ENCODE measurements at places on chromosomes 2 and 18.

- DNase-seq: no peak
Observed at GRCh38 chr2:178910005-178910404, 102.8 kb upstream of the TTN start.

DNA sequence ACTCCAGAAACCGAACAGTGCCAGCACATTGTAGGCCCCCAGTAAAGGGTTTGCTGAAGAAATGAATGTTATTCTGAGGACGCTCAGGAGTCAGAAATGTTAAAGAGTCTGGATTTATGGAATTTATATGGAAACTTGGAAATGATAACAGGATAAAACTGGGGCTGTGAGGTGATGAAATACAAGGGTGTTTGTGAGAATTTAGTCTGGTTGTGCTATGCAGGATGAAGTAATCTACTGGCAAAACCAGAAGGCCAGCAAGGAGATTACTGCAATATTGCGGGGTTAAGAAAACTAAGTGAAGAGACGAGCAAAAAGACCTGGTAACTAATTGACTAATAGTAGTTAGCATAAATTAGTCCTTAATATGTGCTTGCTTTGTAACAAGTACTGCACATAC is 467.8 kb downstream of the ZEB2 start:
- DNase-seq: no peak

DNA sequence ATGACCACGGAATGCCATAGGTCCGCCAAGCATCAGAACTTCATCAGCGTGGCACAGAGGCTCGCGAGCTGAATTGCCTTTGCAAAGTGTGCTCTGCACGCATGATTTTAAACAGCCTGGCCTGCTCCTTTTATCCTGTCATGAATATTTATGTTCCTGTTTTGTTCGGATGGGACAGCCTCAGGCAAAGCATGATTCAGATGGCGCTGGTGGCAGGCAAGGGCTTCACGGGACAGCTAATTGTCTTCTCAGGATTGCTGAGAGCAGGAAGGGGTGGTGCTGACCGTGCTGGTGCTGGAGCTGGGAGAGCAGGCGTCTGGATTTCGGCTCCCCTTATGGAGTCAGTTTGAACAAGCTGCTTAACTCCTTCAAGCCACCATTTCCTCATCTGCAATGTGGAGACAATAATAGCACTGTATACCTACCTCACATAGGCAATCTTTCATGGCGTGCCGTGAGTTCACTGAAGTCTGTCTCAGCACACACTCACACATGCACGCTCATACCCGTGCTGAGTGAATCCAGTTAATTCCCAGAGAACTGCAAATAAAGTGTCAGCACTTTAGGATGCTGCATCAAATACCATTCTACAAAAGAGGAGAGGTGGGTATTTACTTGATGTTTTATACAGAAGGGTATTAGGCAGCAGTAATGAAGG is 79.7 kb upstream of the APCDD1 start:
- no peak for DNase-seq

GRCh38 chr2:195395362-195395761 is 261.7 kb upstream of the SLC39A10 start:
- no peak for DNase-seq

- no peak for DNase-seq
Observed at GRCh38 chr2:217913436-217913835, 89.4 kb downstream of the TNS1 start.

GRCh38 chr2:186365406-186365805 is 120.7 kb upstream of the ZC3H15 start:
- no peak for DNase-seq

- no peak for DNase-seq
Observed at GRCh38 chr2:12498704-12499103, 218.0 kb upstream of the TRIB2 start.

DNA sequence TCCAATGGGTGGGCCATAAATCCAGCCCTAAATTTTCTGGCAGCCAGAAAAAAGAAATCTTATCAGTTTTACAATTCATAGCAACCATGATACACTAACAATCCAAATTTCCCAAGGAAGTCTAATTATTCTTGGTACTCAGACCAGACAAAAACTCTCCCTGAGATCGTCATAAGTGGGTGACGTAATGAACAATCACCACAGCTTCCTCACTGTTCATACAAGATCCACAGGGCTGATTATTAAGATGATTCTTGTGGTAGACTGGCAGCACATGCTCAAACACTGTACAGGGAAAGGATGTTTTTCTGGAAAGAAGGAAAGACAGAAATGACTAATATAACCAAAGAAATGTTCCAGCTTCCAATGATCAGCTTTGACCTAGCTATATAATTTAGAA is 178.3 kb upstream of the CRIM1 start:
- DNase-seq: no peak

DNA sequence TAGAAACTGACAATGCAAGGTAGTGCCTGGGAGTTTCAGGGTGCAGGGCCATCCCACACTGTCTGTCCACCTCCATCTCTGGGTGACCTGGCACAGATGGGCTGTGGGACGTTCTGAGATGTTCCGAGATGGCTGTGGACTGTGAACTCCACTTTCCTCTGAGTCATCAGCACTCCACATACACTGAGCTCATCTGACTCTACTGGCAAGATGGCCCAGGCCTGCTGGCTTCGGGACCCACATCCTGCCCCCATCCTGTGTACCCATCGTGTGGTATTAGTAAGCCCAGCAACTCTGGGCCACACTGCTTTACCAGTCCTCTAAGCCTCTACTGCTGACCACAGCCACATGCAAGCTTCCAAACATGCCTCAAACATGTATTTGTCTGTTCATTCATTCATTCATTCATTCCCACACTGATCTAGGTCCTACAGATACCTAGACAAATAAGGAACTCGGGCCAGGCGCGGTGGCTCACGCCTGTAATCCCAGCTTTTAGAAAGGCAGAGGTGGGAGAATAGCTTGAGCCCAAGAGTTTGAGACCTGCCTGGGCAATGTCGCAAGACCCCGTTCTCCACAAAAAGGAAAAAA is 124.8 kb upstream of the CXCR4 start:
- DNase-seq: no peak

GRCh38 chr2:43265001-43265400 is 38.6 kb upstream of the ZFP36L2 start:
- DNase-seq: no peak

DNA sequence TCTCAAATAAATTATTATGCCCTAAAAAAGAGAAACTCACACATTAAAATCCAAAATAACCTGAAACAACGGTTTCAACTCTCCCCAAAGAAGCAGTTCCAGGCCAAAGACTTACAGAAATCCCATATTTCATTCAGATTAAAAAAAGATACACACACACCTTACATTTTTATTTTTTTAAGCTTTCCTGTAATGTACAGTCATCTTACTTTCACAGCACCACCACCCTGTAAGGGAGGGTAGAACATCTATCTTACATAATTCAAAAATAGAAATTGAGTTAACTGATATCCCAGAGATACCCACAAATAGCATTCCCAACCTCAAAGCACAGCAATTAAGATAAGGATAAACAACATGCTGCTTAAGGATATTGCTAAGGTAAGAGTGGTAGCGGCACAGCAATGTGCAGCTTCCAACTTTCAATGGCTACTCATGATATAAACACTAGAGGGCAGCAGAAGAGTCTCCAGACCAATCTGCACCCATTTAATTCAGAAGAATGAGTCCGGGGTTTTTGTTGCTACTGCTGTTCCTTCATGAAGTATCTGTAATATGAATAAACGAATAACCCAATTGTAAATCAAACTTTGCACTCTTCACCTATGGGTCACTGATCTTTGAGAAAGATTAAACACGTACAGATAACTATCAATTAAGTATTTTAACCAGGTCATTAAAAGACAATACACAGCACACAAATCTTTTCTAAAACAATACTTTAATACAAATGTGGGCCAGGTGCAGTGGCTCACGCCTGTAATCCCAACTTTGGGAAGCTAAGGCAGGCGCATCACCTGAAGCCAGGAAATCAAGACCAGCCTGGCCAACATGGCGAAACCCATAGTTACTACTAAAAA is 11.3 kb downstream of the GFPT1 start:
- no peak for DNase-seq

DNA sequence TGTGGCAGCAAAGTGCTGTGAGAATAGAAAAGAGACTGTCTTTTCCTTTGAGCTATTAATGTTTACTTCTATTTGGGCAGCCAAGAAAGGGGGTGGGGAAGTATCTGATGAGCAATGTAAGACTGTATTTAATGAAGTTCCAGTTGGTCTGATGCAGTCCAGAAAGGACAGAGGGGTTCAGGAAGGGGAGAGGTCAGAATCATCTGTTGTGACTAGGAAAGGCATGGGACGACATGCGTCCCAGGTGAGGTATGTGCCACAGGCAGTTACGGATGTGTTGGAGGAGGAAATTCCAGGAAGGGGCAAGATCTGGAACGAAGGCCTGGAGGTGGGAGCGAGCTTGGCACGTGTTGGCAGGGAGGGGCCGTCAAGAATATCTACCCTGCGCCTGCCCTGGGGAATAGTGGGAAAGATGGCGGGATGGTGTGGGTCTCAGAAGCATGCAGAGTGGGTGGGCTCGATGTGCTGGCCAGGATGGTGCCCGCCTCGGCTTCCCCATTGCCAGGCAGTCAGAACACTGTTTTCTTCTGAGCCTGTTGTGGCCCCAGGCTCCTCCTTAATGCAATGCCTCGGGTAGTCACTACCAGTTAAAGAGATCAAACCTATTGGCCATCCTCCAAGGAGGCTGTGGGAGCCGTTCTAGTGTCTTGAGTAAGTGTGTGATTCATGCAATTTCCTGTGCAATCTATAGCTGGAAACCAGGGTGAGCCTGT is 57.8 kb upstream of the TXNDC2 start:
- no peak for DNase-seq

DNA sequence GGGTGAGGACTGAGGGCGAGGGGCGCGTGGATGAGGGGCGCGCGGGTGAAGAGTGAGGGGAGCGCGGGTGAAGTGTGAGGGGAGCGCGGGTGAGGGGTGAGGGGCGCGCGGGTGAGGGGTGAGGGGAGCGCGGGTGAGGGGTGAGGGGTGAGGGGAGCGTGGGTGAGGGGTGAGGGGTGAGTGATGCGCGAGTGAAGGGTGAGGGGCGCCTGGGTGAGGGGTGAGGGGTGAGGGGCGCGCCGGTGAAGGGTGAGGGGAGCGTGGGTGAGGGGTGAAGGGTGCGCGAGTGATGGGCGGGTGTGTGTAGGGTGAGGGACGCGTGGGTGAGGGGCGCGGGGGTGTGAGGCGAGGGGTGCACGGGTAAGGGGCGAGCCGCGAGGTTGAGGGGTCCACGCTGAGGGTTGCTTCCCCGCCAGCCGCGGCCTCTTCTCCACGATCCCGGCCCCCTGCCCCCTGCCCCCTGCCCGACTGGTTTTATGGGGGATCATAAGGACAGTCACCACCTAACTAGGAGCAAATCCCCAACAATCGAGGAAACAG is 1.1 kb upstream of the SLC66A2 start:
- no peak for DNase-seq

DNA sequence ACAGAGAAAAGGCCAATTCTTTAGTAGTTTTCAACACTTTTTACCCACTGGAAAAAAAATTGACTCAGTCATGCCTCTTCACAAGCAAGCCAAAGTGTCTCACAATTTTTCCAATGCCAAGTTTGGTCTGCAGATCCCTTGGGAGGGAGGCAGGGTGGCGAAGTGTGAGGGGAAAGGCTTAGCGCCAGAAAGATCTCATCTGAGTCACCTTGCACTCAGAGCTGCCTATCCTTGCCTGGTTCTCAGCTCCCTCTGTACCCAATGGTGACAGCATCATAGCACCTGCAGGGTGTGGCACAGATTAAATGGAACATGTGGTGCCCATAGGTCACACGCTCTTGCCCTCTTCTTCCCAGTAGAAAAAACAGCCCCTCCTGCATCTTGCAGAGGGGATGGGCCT is 55.2 kb upstream of the GYPC start:
- no peak for DNase-seq

DNA sequence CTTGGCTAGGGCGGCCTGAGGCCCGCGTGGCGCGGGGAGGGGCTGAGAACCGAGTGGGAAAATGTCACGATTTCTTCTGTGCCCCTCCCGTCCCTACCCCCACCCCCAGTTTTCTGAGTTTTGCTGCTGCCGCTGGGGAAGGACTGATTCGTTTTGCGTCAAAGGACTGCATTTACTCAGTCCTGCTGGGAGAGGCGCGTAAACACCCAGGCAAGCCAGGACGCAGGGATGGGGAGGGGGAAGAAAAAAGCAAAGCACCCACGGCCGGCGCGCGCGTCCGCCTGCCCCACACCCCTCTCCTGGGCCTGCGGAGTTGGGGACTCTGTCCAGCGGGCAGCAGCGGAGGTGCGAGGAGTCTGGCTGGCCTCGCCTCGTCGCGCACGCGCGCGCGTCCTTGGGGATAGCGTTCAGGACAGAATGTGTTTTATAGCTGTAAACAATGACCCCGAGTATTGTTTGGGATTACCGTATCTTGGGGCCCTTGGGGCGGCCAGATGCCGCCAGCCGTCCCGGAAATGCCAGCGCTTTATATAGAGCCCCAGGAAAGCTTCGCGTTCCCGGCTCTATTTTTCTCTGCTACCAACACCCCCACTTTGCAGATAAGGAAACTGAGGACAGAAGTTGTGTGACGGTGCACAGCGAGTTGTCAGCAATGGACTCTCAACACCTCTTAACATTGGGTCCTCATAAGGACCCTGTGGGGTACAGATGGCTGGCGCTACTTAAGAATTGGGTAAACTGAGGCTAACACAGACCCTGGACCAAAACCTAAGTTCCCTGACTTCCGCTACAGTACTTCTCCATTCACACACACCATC is 1.7 kb upstream of the FOSL2 start:
- no peak for DNase-seq

- DNase-seq: no peak
Observed at GRCh38 chr18:15198116-15198389, 450.1 kb downstream of the ANKRD30B start.

GRCh38 chr2:48316753-48317750 is 212.9 kb upstream of the STON1 start:
- no peak for DNase-seq

DNA sequence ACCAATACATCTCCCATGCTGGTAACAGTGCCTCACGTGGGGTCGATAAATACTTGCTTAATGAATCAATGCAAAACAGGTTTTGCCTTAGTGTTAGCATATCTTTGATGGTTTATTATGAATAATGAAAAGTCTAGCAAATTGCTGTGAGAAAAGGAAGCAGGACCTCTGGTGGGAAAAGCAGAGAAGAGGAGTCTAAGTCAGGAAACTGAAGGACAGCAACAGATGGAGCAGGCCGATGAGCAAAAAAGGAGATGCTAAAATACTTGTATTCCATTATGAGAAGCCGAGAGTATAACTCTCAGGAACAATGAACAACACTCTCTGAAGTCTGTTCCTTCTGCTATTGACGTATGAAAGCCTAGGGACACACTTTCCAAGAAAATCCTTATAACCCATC is 555.2 kb upstream of the KLHL29 start:
- no peak for DNase-seq

- DNase-seq: no peak
Observed at GRCh38 chr2:46925474-46926351, 10.1 kb upstream of the MCFD2 start.
